Epithelial cell of alveolus of lung (primary cell): ENCODE measurements at places on chromosomes 5 and 9. TPM values are rescaled to one million over a fixed set of nuclear protein-coding genes. Genes with fewer than 3 reads are reported as not detected.

FOXD4L3 gene
- not detected in 2 replicates for total RNA-seq

LHX3 gene
- not detected in 2 replicates for total RNA-seq

ACTL7B gene
- total RNA-seq = not detected in 2 replicates

UAP1L1 gene
- total RNA-seq = 5.7 and 11.7 TPM in 2 replicates

APBA1 gene
- 1.1 and 6.7 TPM in 2 replicates for total RNA-seq

RPL35 gene
- total RNA-seq = 2,417 and 2,961 TPM in 2 replicates

BAAT gene
- 0.13 and 0.56 TPM in 2 replicates for total RNA-seq

BASP1 gene
- 158 and 178 TPM in 2 replicates for total RNA-seq

SLC36A2 gene
- total RNA-seq = not detected in 2 replicates

CTXN3 gene
- total RNA-seq = not detected in 2 replicates

FOXD4L6 gene
- 1.4 TPM in 1 of 2 replicates, not detected in the other for total RNA-seq
